ENCODE measurements at places on chromosomes 2 and 18.

GRCh38 chr2:242043538-242044312 lies 174.2 kb downstream of the RTP5 start:
- no peak for DNase-seq

DNA sequence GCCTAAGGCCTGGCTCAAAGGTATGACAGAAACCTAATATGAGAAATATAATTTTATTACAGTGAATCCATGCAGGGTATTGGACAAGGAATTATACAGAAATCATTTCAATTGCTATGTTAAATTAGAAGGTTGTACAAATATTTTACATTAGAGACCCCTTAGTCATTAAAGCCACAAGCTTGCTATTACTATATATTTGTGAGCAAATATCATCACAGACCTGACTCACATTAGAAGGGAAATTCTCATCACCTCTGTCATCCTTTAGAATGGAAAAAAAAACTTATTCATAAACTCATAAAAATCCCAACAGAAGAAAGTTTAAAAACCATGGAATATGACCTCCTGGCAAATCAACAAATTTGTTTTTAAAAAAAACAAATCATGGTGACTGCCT lies 277.9 kb downstream of the DCC start:
- DNase-seq: no peak

GRCh38 chr2:238688193-238689153 lies 159.4 kb upstream of the TWIST2 start:
- DNase-seq: no peak

DNA sequence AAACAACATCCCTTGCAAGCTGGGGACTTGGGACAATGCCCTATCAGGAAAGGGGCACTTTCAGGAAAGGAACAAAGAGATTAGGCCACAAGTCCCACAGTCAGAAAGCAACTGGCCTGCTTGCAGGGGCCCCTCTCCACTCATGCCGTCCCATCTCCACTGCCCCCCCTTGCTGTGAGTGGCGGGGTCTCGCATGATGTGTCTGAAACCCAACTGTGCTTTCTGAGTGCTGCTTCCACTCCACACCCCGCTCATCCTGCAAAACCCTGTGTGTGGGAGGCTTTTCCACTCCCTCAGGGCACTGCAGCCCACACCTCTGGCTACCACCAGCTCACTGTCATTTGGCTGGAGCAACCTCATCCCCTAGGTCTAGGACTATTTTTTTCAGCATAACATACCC lies 7.9 kb downstream of the HS6ST1 start:
- DNase-seq: no peak

DNA sequence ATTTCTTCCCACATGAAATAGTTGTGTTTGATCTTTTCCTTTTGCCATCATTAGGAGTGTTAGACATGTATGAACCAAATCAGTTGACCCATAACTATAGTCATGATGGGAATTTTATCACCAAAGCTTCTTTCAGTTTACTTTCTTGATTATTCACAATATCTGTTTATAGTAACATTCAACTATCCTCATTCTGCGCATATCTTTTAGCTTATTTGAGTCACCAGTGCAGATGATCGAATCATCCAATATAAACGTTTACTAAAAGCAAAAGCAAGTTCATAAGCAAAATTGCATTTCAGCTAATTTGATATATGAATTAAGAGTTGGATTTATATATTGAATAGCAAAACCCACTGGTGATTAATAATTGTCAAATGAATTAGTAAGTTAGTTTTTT lies 216.4 kb downstream of the XIRP2 start:
- no peak for DNase-seq

- DNase-seq: no peak
Observed at GRCh38 chr18:36514778-36515177, 217.3 kb downstream of the FHOD3 start.

DNA sequence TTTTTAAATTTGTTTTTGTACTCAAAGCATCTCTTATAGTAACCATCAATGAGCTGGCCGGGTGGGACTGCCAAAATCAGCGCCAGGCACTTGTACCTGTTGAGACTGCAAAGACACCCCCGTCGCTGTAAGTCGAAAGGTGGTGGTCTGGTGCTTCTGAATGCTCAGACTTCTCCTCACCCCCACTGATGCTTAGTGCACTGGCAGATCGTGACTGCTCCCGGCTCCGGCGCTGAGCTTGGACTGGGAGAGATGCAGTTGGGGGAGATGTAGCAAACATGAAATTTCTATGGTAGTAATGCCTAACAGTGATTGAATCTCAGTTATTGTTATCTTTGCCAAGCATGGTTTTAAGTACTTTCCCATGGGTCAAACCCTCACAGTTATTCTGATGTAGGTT lies 80.6 kb downstream of the RIF1 start:
- DNase-seq: no peak

- DNase-seq: no peak
Observed at GRCh38 chr2:8525582-8526402, 156.1 kb upstream of the ID2 start.

GRCh38 chr2:181203412-181203811 lies 223.0 kb downstream of the UBE2E3 start:
- no peak for DNase-seq

GRCh38 chr2:129256642-129257041 lies 722.8 kb upstream of the RAB6C start:
- no peak for DNase-seq

DNA sequence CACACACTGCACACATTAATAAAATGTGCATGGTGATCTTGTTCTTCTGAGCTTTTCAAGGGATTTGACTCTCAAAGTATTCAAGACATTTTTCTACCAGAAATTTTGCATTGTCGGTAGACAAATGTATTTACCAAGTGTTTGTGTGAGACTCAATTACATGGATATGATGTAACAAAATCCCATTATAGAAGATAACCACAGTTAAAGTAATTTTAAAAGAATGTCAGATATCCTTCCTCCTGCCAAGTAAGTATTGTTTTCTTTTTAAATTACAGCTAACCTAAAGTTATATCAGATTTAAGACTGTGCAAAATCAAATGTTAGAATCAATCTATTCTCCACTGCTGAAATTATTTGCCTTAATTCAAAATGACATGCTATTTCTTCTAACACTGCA lies 1344.5 kb upstream of the CHAC2 start:
- no peak for DNase-seq

- no peak for DNase-seq
Observed at GRCh38 chr18:30674596-30674995, 367.9 kb downstream of the DSC3 start.

GRCh38 chr2:21404827-21405625 lies 281.3 kb downstream of the TDRD15 start:
- no peak for DNase-seq

DNA sequence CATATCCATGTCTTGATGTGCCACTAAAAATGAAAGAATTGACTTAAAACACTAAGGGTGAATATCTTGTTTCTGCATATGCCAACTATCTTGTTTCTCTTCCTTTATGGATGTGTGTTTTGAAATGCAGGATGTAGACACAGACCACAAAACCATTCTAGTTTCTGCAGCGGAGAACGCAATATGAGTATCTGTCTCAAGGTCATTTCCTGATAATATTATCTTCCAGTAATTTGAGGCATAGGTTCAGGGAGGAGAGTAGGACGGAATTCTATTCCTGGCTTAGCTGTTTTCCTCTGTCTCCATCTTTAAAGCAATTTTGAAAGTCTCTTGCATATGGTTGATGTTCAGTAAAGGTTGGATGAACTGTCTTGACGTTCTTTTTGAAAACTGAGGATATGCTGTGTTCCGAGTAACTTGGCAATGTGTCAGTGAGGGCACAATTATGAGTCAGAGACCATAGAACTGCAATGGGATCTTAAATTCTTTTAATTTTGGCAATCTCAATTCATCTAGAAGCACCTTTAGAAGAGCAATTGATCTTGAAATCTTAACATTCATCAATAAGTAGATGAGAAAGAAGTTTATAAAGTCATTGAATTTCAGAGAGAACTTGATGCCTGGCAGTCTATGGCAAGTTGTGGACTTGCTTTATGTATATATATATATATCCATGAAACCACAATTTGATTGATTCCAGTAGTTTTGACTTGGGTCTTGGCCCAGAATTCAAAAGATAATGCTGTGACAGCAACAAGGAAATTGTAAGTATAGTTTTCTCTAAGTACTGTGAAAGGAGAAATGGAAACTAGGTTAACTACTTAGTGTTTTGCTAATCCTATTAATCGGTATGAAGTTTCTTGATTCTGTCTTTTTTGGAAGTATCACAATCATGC lies 24.8 kb downstream of the RAB27B start:
- DNase-seq: no peak

DNA sequence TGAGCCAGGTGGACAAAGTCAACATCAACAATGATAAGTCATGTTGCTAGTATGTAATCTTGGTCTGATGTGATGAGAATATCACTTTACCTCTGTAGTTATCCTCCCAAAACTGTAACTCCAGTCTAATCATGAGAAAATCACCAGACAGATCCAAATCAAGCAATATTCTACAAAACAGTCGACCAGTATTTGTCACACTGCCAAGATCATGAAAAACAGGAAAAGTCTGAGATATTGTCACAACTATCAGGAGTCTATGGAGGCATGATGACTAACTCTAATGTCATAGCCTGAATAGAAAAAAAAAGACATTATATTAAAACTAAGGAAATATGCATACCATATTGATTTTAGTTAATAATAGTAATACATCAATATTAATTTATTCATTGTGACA lies 1883.3 kb upstream of the CELF4 start:
- DNase-seq: no peak

DNA sequence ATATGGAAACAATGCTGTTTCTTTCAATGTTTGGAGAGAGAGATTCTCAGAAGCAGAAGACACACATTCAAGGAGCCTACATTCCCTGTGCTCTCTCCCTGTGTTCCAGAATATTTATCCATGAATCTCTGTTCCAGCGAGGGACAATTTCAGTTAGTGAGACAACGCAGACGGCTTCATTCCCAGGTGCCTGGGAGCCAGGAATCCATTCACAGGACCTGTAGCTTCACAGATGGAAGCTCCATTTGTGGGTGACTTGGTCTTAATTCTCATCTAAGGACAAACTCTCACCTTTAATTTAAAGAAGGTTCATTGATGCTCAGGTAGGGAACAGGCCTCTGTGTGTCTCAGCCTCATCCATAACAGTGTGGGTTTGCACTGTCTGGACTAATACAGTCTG lies 1156.6 kb downstream of the RPIA start:
- DNase-seq: no peak

- DNase-seq: no peak
Observed at GRCh38 chr2:64166637-64167420, 22.6 kb upstream of the PELI1 start.
